ENCODE measurements at places on chromosomes 1 and 21.

DNA sequence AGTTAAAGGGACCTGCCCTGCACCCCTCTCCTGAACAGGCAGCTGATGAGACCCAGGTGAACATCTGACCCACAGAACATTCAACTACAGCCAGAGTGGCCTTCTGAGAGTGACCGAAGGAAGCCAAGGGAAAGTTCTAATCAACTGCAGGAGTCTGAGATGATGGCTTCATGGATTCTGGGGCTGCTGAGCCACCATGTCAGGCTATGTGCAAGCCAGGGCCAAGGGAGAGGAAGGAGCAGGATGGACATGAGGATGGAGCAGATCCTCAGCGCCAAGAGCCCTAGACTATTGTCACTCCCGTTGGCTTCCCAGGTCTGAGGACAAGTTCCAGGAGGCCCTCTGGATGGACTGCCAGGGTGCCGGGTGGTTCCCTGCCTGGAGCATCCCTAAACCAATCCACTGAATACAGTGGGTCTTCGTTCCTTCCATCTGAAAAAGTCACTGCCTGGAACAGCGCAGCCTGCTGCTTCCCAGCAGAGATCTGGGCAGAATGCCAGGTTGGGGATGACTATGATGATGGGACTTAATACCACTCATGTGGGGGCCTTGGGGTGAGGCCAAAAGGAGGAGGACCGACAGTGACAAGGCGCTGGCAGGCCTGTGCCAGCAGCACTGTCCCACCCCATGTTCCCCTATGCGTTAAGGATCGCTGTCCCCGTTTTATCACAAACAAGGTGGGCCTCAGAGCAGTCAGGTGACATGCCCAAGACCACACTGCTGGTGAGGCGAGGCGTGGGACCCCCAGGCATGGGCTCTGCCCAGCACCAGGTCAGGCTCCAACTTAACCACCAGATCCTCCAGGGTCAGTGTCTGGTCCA is 19.8 kb downstream of the SPOCD1 start:
- no peak for DNase-seq

- no peak for DNase-seq
Measured at GRCh38 chr1:101532377-101532776, 295.6 kb downstream of the S1PR1 start.

- DNase-seq = no peak
Measured at GRCh38 chr21:44052071-44052829, 40.1 kb downstream of the TRAPPC10 start.

DNA sequence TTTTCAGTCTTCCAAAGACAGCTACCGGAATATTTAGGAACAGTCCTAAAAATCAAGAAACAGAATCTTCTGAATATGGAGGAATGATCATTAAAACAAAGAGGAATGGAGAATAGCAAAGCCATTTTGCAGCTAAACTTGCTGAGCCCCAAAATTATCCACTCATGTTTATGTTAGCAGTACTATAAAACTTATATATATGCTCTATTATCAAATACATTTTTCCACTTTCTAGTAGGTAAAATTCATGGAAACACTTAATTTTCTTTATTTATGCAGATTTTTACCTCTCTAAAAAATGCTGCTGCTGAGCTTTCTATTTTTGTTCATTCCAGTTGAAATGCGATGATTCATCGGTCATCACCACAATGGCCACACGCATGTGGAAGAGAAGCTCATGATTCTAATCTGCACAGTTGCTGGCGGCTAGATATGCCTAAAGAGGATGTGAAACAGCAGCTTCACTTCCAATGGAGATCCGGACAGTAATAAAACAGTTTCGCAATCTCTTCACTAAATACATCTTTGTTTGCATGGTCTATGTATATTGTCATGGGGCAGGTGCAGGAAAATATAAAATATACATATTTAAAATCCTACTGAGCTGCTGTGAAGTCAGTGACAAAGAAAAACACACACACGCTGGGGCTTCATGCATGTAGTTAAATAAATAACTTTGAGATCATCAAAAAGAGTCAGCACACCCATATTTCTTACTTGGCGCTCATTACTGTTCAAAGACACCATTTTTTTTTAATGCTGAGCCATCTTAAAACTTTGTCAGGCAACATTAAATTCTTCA is 292.2 kb downstream of the SMYD3 start:
- no peak for DNase-seq

DNA sequence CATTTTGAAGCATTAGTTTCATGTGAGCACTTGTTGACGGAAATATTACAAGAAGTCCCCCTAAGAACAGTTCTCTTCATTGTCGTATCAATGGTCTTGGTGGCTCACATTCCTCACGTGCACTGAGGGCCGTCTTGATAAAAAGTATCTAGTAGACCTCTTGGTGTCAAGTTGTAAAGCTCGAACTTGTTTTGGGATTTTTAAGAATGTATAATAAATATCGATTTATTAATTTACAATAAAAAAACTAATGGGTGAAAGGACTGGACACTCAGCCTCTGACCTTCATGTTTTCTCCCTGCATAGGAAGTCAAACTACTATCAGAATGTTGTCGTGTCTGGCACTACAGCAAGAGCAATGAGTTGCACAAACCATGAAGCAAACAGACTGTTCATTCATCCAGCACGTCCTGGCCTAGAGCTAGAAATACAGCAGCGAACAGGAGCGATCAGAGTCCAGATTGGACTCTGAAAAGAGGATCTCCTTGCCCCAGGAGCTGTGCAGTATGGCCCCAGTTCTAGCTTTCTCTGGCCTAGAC is 319.2 kb downstream of the SMYD3 start:
- no peak for DNase-seq

GRCh38 chr1:70333245-70333644 is 21.3 kb downstream of the ANKRD13C start:
- no peak for DNase-seq

GRCh38 chr1:30824736-30825429 is 67.3 kb upstream of the LAPTM5 start:
- DNase-seq = no peak

DNA sequence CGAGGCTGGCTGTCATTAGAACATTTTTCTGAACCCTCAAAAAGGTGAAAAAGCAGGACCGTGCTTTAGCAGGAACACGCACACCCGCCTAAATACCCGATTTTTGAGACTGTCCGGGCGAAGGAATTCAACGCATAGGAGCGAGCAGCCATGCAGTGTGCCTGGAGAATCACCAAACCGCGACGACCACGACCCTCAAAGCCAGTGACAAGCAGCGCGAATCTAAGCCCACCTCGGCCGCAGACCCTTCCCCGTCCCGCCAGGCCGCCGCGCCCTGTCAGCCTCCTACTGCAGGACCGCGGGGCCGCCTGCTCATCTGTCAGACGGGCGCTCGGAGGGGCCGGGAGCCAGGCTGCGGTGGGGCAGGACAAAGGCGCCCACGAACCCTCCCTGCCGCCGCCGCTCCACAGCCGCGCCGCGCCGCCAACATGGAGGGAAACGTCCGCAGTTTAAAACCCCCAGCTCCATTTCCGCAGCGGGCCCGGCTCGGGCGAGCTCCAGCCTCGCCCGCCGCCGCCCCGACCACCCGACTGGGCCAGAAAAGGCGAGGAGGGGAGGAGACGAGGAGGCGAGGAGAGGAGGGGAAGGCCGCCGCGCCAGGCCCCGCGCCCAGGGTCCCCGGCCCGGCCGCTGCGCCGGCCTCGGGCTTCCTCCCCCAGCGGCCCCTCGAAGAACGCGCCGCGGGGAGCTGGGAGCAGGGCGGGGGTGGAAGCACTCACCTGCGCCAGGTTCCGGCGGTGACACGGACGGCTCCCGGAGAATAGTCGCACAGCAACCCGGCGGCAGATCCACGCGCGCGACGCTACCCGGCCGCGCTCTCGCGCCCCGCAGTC is at the start of gene LBR:
LBR (minus strand) TSS at position 804 of the 833 bp plus-strand sequence. CDS start 3,963 bp downstream, outside the sequence.
- DNase-seq = no peak

DNA sequence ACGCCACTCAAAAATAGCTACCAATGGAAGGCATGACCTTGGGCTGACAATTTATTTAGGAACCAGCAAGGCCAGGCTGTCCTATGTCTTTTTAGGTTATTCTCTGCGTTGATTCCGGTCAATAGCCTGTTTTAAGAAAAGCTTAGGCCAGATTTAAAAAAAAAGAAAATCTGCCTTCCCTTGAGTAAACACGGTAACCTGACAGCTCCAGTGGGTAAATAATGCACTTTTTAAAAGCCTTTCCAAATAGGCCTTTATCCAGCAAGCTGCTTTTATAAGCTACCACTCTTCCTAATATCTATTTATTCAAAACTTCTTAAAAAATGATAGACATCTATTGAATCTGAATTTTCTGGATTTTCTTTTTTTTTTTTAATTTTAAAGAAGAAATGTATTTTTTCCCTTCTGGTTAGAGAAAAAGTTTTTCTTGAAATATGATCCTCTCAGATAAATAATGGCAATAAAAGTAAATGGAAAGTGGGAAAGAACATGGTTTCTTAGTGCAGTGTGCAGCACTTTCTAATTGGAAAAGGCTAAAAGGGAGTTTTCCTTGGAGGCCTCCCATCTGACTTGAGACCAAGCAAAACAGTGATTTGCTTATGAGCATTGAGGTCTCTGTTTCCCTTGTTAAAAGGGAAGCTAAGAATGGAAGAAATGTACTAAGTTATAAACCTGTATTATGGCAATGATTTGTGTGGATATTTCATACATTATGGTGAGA is 281.0 kb upstream of the RUNX1 start:
- no peak for DNase-seq

GRCh38 chr21:37243961-37244360 is 23.2 kb downstream of the VPS26C start:
- DNase-seq = no peak

DNA sequence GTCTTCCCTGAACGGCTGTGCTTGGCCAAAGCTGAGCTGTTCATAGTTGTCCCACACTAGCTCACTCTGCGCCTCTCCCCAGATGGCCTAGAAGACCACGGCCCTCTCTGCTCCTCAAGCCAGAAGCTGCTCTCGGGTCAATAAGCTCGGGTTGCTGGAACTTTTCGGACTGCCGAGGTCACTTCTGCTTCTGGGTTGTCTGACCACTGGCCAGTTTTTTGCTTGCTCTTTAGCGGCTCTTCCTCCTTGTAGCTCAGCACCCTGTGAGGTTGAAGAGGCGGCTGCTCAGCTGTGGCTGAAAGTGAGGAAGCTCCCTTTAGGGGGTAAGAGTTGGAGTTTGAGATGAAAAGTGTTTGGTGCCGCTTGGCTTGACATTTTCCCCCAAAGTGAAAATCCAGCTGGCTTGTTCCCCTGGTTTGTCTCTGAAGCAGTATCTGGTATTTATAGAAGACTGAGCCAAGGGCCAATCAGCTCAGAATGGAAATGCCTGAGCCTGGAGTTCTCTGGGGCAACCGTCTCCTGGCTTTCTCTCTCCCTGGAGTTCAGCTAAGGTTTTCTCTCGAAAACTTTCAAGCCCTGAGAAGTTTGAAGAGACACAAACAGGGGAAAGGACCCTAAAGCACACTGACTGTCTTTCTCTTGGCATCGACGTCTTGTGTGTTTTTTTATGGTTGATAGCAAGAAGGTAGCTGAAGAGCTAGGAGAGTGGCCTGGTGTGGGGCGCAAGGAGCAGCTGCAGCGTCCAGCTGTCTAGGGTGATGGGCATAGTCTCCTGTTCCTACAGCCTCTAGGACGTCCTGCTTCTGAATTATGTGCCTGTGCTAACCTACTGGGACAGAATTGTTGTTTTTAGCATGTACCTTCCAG is 72.0 kb downstream of the SYT6 start:
- DNase-seq = no peak
